GM20000 (cell line): ENCODE measurements at places on chromosomes 11 and 22.

DNA sequence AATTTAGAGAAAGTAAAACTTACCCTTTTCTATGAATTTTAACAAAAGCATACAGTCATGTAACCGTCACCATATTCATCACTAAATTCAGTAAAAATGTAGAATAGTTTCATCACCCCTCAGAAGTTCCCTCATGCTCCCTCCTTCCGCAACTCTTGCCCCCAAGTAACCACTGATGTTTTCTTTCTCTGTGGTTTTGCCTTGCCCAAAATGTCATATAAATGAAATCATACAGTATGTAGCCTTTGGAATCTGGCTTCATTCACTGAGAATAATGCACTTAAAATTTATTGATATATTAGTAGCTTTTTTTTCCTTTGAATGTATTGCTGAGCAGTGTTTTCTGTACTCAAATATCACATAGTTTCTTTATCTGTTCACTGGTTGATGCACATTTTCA is 60.1 kb downstream of the DCUN1D5 start:
- DNase-seq: no peak

GRCh38 chr11:11380883-11381282 is 27.8 kb upstream of the CSNK2A3 start:
- no peak for DNase-seq

GRCh38 chr11:2679011-2679676 is 20.6 kb downstream of the KCNQ1OT1 start:
- DNase-seq: no peak

- no peak for DNase-seq
These were observed 15.0 kb upstream of the PIWIL3 start for GRCh38 chr22:24789516-24789915.

DNA sequence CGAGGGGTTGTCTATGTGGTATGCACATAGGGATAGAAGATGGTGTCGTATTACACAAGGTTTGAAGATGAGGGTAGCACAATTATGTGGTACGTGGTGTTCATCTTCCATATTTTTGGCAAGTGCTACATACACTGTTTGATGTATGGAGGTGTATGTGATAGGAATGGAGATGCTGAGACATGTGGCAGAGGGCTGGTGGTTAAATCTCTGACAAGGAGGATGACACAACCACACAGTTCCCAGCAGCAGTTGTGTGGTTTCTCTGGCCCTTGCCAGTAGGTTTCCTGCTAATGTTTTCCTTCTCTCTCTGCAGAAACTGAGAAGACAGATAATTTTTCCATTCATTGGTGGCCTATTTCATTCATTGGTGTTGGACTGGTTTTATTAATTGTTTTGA is 17.0 kb downstream of the NCR3LG1 start:
- DNase-seq: no peak

GRCh38 chr11:73962101-73962705 is 11.4 kb downstream of the DNAJB13 start:
- DNase-seq: no peak

- DNase-seq: no peak
These were observed 12.3 kb downstream of the ENDOD1 start for GRCh38 chr11:95101935-95102334.

- no peak for DNase-seq
These were observed 93.1 kb upstream of the FGF3 start for GRCh38 chr11:69912161-69912910.

DNA sequence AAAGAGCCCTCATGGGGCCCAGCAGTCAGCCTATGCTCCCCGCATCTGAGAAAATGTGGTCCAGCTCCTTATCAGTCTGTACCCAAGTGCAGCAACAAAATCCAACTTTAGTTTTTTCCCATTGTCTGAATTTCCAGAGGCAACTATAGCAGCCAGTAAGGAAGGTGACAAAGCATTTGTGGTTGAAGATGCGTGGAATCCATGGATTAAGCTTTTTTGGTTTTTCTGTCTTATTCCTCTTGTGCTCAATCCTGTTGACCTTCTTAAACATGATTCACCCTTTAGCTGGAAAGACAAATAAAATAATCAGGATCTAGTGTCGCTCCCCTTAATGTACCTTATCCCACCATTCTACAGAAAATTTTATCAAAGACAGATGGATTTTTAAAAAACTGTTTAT is 14.3 kb downstream of the GDPD4 start:
- DNase-seq: no peak

GRCh38 chr11:64933213-64933934 is 2.3 kb downstream of the GPHA2 start:
- DNase-seq: no peak

GRCh38 chr22:20115691-20116375 is at the start of gene RANBP1:
RANBP1 (plus strand) TSS chr22:20116104; CDS start chr22:20116185, 81 bp downstream.
- no peak for DNase-seq

- DNase-seq: peak; percentile 85
These were observed at the start of gene APOBEC3B for GRCh38 chr22:38981992-38982927. APOBEC3B (plus strand) TSS chr22:38982347; CDS start chr22:38982454, 107 bp downstream.

- DNase-seq: no peak
These were observed 617.3 kb downstream of the NTM start for GRCh38 chr11:131987703-131988102.
